HT1080 (cell line): ENCODE measurements at places on chromosomes 4 and X. TPM values are rescaled to one million over a fixed set of nuclear protein-coding genes. Genes with fewer than 3 reads are reported as not detected.

- DNase-seq: no peak
Observed at GRCh38 chr4:121654738-121655137, 42.0 kb downstream of the ANXA5 start.

DNA sequence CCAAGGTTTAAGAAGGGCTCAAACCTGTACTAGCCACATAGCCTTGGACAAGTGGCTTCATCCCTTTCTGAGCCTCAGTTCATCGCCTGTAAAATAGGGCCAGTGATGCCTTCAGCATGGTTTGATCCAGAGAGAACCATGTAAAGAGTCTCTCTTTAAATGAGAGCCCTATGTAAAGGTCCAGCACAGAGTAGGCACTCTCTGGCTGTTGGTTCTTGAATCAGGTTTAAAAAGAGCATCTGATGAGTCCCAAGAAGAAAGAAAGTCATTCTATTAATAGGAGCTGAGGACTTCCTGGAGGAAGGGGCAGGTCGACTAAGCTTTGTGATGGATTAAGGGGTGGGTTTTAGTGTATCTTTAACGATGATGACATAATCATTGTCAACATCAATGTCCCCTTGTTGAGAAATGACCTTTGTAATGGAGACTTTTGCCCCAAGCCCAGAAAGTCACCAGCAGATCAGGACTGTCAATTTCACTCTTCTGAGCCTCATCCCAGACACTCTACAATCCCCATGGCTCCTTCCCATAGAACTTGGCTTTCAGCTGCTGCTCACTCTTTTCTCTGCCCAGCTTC lies 4.0 kb upstream of the SLC2A9 start:
- DNase-seq: no peak

GRCh38 chr4:178148106-178148505 lies 705.9 kb upstream of the AGA start:
- no peak for DNase-seq

- peak; percentile 40 for DNase-seq
Observed at GRCh38 chr4:81405900-81406401, 65.8 kb downstream of the RASGEF1B start.

- DNase-seq: no peak
Observed at GRCh38 chrX:108442901-108443464, 3.3 kb downstream of the COL4A5 start.

The MAGEA6 gene
- total RNA-seq: 208 and 228 TPM in 2 replicates

DNA sequence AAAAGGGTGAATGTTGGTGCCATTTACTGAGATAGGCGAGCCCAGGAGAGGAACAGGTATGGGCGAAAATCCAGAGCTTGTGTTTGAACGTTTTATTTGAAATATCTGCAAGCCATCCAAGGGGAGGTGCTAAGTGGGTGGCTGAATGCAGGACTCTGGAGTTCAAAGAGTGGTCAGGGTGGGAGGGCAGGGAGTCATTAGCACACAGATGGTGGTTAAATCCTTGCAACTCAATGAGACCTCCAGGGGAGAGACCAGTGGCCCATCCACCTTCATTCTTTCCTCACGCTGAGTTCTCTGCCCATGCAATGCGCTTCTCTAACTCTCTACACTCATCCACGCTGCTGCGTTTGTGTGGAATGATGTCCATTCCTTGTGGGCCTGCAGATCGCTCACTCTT lies 101.1 kb downstream of the VCX3B start:
- DNase-seq: no peak

DNA sequence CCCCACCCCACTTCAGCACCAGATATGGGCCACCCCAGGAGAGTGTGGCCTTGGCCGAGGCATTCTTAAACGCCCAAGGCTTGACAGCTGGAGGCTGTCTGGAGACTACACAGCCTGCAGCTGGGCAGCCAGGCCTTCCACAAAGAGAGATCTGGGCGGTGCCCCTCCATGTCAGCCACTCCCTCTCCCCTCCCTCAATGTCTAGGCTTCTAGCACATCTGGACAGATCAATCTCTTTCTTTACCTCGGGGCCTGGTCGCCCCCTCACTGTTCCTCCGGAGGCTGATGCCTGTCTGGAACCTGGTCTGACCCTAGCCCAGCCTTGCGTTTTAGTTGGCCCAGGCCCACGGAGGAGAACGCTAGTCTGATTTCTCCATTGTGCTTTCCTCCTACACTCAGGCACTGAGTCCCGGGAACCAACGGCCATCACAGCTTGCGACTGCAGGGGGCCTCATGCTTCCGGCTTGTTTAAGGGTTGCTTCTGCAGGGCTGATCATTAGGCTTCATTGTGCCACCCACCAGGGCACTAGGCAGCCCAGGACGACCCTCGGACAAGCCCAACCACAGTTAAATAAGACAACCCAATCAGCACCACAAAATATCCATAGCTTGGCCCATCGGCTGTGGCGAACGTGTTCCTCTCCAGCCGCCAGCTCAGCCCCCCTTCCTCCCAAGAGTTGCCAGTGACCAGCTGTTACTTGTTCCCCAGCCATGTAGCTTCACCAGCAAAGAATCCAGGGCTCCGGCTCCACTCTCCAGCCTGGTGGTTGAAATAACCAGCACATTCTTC lies 200.6 kb downstream of the BCOR start:
- DNase-seq: peak; percentile 9

GRCh38 chr4:128831531-128832242 lies 22.2 kb downstream of the JADE1 start:
- DNase-seq: no peak

The SMARCA1 gene
- 23.7 and 28.3 TPM in 2 replicates for total RNA-seq

- DNase-seq: no peak
Observed at GRCh38 chr4:15718959-15719358, 16.1 kb downstream of the BST1 start.

The TSPAN7 gene
- total RNA-seq: 0.23 TPM in 1 of 2 replicates, not detected in the other

DNA sequence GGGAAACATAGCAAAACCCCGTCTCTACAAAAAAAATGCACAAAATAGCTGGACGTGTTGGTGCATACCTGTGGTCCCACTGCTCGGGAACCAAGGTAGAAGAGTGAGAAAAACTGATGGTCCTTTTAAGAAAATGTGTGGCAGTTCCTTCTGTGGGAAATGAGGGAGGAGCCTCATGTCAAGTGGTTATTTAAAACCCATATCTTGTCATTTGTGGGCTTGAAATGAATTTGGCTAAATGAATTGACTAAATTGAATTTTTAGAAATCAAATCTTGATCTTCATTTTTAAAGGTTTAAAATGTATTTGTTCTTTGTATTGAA lies 16.2 kb upstream of the LAMP2 start:
- DNase-seq: no peak

DNA sequence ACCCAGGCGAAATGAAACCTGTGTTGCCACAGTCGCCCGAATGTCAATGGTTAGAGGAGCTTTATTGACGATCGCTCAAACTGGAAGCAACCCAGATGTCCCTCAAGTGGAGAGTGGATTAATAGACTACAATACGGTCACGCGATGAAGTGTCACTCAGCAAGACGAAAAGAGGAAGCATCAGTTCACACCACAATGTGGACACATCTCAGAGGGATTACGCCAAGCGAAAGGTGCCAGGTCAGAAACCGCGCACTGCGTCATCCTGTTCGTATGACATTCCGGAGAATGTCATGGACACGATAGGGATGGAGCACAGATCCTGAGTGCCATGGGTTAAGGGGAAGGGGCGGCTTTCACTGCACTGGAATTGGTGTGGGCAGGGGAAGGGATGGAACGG lies 111.7 kb downstream of the HMX1 start:
- DNase-seq: no peak

The AWAT2 gene
- total RNA-seq: 0.19 and 0.23 TPM in 2 replicates

GRCh38 chr4:145785391-145786008 lies 105.6 kb downstream of the C4orf51 start:
- no peak for DNase-seq
